ENCODE measurements at places on chromosomes 7 and 10.

GRCh38 chr10:22229802-22230157 lies 12.0 kb upstream of the EBLN1 start:
- DNase-seq, result no peak

DNA sequence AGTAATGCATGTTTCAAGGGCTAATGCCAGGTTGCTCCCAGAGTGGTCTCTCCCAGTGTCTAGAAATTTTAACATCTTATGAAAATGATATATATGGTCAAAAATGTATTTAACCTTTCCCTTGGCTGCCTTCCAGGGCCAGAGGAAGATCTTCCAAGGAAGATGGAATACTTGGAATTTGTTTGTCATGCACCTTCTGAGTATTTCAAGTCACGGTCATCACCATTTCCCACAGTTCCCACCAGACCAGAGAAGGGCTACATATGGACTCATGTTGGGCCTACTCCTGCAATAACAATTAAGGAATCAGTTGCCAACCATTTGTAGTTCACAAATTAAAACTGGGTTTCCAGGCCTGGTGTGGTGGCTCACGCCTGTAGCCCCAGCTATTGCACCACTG lies 9.0 kb downstream of the GATAD1 start:
- DNase-seq, result peak; percentile 55

DNA sequence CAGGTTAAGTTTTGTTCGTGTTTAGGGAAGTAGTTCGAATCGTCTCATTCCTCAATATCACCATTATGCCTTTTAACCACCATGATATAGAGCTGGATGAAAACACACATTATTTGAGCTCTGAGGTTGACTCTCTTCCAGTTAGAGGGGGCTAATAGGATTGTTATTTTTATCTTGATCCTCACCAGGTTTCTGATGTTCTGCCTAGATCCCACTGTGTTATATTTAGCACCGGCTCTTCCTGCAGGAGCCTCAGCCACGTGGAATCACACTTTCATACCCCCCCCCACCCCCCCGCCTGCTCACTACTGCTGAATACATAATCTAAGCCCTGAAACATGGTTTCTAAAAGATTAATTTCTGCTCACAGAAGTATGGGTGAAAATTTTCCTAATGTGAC lies 88.3 kb downstream of the NRCAM start:
- no peak for DNase-seq

DNA sequence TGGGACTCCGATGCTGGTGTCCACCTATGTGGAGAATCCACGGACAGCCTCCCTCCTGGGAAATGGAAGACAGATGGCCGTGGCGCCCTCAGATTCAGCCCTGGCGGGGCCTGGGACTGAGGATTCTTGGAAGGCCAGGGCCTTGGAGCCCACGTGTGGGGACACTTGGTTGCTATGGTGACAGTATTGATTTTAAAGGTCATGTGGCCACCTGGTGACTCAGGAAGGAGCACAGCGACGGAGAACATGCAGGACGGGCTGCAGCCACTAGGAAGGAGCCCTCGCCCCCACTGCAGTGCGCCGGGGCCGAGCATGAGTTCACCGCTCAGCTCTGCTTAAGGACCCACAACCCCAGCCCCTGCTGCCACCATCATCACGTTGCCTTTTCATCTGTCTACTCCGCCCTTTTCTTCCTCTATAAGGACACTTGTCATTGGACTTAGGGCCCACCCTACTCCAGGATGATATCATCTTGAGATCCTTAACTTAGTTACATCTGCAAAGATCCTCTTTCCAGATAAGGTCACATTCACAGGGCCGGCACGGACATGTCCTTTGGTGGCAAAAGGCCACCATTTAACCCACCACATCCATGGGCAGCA lies 3.7 kb upstream of the STK32C start:
- no peak for DNase-seq

- DNase-seq, result no peak
Measured at GRCh38 chr7:36802459-36803135, 78.3 kb upstream of the AOAH start.

DNA sequence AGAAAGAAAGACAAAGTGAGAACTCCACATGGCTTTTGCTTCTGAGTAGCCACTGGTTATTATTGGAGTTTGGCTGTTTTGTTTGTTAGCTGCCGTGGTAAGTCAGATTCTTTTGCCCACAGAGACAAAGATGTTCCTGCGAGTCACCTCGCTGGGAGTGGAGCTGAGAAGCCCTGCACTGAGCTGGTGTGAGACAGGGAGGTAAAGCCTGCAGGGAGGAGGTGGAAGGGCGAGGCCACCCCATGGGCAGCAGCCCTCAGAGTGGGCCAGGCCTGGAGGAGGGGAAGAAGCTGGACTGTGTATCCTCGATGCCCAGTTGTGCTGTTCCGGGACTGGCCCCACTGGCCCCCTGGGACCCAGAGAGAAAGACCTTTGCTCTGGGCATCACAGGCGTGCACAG lies 14.3 kb upstream of the NOM1 start:
- no peak for DNase-seq

DNA sequence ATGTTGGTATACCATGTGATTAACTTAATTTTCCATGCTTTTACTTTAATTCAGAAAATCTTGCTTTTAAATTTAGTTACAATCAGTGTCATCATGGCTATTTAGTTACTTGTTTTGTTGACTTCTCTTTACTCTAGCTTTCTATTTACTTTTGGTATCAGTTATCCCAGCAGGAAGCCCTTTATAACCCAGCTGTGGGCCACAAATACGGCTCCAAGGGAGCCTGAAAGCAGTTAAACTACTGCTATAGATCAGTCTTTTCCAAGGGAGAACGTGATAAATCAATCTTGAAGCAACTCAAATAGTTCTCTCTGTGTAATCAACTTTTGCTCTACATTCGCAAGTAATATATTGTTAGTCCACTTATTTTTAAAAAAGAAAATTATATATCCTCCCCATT lies 287.4 kb downstream of the CACNA2D1 start:
- DNase-seq, result no peak

GRCh38 chr10:81127931-81128330 lies 590.2 kb downstream of the SH2D4B start:
- DNase-seq, result no peak

- DNase-seq, result no peak
Measured at GRCh38 chr10:116084161-116084560, 188.8 kb downstream of the GFRA1 start.

DNA sequence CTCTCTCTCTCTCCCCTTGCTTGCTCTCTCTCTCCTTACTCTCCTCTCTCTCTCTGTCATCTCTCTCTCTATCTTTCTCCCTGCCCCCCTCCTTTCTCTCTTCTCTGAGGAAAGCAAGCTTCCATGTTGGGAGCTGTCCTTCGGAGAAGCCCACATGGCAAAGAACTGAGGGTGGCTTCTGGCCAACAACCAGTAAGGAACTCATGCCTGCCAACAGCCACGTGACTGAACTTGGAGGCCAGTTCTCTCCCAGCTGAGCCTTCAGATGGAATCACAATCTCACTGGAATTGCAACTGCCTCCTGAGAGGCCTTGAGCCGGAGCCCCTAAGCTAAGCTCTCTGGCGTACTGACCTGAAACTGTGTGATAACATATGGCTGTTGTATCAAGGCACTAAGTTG lies 12.0 kb upstream of the DHTKD1 start:
- DNase-seq, result no peak

DNA sequence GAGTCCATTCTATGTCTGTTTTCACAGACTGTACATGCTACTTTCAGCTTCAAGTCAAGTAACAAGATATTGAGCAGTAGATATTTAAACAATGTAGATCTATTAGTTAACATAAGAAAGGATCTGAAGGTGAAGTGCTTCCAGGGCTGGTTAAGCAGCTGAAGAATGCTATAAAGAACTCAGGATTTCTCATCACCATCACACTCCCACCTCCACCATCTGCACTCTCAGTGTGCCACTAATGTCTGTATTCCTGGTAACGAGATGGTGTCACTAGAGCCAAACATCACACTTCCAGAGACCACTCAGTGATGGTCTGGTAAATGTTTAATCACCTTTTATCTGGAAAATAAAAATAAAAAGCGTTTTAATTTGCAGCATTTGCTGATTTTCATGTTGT lies 224.0 kb upstream of the FERD3L start:
- no peak for DNase-seq

- DNase-seq, result no peak
Measured at GRCh38 chr10:132650611-132651250, 113.1 kb downstream of the INPP5A start.

DNA sequence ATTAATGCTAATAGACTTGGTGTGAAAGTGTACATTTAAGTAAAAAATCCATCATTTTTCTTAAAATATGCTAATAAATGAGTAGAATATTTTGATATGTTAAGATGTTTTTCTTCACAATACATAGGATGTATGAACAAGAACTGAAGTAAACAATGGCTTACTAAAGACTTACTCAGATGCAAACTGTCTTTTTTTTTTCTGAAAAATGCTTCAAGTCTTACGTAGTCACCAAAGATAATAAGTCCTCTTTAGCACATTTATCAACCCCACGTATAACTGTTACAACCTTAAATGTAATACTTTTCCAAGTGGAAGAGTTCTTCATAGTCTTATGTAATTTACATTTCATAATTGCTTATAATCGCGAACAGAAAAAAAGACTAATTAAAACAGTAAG lies 54.8 kb downstream of the MDFIC start:
- DNase-seq, result peak; percentile 6

DNA sequence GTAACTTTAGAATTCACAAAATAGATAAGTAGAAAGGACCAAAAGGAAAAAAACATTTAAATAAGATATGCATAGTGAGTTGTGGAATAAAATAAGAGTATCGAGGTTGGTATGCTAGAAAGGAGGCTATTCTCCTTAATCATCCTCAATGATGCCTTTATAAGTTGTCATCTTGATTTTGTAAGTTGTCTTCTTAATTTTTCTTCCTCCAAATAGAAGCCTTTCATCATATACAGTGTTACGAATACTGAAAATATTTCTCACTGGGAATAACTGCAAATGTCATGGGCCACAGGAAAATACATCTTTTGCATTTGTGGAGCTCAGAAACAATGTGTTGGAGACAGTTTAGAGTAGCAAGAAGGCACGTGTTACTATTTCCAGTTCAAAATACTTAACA lies 31.5 kb upstream of the PRTFDC1 start:
- DNase-seq, result no peak

GRCh38 chr7:37068902-37069301 lies 344.6 kb upstream of the AOAH start:
- no peak for DNase-seq

DNA sequence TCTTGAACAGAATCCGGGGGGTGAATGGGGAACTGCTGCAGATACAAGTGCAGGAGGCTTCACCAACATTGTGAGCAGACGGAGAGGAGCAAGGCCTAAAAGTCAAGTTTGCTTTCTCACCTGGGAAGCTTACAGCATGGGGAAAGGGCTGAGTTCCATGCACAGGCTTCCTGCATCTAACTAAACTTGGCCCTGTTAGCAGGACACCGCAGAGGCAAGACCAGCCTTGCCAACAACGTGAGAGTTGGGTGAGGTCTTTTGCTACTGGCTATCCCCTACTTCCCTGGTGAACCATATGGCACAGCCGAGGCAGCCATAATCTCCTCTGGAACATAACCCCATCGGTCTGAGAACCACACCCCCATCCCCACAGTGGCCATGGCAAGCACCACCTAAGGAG lies 14.2 kb upstream of the ADAM22 start:
- DNase-seq, result no peak

DNA sequence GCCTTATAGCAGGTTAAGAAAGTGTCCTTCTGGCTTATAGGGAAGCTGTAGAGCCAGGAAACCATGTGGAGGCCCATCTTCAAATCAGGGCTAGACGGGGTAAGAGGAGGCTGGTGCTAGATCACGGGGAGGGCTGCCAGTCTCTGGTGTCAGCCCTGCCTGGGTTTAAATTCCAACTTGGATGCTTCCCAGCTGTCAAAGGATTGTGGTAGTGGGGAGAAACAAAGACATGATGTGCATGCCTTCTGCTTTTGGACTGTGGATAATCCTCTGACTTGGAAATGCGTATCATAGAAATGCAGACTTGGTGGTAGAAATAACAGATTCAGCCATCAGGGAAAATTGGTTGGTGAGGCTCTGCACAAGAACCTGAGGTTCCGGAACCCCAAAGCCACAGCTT lies 325.6 kb downstream of the PHTF2 start:
- DNase-seq, result no peak

DNA sequence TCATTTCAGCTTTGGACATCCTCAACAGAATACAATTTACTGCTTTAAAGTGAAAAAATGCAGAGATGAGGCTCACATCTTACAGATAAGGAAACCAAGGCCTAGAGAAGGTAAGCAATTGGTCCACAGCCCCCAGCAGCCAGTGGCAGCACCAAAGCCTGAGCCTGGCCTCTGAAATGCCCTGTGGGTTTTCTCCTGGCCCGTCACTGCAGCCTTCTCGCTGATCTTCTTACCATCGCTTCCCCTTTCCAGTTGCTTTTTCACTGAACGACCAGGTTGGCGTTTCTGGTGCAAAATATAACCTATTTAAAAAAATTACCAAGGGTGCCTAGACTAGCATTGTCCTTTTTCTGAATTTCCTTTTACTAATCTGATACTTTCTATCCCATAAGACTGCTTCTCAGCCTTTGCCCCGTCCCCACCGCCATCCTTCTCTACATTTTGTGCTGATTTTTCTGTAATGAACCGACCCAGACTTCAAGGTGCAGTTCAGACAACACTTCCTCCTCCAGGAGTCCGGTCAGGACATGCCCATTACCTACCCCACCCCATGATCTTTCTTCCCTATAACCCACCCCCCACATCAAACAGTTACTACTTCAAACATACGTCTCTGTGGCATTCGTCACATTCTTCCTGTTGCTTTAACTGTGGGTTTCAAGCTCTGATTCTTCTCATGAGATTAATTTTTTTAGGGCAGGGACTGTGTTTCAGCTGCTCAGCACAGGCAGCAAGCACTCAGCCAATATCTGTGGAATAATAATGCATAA lies 289.4 kb downstream of the DNAJB6 start:
- no peak for DNase-seq

GRCh38 chr7:65250216-65250615 lies 123.4 kb upstream of the ZNF92 start:
- no peak for DNase-seq

- no peak for DNase-seq
Measured at GRCh38 chr7:29877196-29877595, 70.9 kb downstream of the WIPF3 start.

DNA sequence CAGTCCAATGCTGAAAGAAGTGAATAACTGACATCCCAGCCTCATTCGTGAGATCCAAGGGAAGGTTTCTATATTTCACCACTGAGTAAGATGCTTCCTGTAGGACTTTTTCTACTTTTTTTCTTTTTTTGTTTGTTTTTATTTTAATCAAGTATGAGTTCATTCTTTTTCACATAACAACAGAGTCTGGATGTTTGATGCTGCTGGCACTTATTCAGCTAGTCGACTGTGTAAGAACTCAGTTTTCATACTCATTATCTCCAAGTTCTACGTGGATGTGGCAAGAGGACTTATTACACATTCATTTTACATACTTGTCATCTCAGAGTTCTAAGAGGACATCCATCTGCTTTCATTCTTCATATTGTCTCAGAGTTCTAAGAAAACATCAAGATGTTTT lies 86.9 kb downstream of the CPXM2 start:
- DNase-seq, result peak; percentile 53

DNA sequence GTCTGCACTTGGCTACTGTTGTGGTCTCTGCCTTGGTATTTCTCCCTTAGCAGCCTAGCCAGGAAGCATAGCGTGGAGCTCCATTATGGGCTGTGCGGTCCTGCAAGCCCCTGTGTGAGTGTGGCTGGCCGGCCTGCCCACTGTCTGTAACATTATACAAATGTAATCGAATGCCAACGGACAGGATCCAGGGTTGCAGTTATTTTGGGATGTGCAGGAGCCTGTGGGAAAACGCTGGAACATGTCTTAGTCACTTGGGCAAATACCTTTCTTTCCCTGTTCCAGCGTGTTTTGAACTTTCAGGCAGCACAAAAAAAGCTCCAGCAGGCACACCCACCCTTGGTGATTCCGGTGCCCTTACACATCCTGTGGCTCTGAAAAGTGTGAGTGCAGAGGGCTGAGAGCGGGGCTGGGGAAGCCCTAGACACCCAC lies 29.5 kb downstream of the BAG3 start:
- DNase-seq, result peak; percentile 18

All from fibroblast of skin of right quadriceps (primary cell).